ENCODE measurements at places on chromosomes 12 and 14.

DNA sequence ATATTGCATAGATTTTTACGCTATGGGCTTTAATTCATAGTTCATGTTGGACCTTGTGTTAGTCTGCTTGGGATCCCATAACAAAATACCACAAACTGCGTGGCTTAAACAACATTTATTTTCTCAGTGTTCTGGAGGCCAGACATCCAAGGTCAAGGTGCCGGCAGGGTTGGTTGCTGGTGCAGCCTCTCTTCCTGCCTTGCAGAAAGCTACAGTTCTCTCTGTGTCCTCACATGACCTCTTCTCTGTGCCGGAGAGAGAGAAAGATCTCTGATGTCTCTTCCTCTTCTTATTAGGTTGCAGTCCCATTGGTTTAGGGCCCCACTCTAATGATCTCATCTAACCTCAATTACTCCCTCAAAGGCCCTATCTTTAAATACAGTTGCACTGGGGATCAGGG lies 170.5 kb downstream of the IPO8 start:
- no peak for DNase-seq

GRCh38 chr14:20609215-20610001 lies 18.2 kb upstream of the RNASE12 start:
- peak; percentile 83 for DNase-seq

DNA sequence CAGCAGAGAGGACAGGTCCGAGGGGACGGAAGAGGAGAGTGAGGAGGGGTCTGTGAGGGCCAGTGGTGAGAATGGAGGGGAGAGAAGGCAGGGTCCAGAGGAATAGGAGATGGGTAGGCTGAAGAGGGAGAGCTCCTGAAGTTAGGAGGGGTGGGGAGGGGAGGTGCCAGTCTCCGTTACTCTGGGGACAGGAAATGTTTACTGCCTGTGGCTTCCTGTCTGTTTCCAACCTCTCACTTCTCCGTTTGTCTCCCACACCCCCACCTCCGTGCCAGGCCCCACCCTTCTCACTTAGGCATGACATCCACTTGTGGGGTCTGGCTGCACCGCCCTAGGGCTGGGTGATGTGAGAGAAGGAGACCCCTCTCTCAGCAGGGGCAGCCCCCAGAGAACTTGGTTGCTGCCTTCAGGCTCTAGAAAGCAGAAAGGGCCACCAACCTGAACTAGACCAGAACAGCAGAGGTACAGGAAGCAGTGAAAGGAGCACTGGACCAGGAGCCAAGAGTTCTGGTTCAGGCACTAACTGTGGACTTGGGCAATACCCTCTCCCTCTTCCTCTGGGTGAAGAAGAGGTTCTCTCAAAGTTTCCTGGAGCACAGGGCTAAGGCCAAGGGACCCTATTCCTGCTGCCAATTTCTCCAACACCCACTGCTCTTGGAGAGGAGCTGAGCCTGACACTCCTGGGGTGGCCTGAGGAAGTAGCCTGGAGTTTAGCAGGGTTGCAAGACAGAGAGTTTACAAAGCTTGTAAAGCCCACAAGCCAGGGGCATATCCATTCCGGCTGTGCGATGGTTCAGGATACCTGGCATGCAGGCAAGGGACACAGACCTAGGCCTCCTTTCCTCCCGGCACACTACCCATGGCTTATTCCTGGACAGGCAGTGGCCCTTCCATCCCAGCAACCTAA lies 5.5 kb downstream of the ITGA5 start:
- peak; percentile 83 for DNase-seq

DNA sequence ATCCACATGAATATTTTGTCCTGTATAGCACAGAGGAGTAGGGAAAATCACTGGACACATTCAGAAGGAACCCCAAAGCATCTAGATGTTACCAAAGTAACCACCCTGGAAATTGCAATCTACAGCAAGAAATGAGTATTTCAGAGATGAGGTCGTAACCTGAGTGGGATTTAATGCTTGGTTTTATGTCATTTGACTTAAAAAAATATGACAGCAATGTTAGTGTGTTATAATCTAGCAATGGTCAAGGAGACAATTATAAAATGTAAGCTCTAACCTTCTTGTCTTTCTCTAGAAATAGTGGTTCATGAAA lies 256.6 kb downstream of the NAV3 start:
- no peak for DNase-seq

- no peak for DNase-seq
These were observed 33.7 kb downstream of the FGFR1OP2 start for GRCh38 chr12:26971963-26972362.
